Posterior vena cava (tissue), 2 donors: ENCODE measurements at places on chromosomes 2 and 18.
A peak's percentile ranks its signal among the peaks of the same experiment; 100 is the strongest.

DNA sequence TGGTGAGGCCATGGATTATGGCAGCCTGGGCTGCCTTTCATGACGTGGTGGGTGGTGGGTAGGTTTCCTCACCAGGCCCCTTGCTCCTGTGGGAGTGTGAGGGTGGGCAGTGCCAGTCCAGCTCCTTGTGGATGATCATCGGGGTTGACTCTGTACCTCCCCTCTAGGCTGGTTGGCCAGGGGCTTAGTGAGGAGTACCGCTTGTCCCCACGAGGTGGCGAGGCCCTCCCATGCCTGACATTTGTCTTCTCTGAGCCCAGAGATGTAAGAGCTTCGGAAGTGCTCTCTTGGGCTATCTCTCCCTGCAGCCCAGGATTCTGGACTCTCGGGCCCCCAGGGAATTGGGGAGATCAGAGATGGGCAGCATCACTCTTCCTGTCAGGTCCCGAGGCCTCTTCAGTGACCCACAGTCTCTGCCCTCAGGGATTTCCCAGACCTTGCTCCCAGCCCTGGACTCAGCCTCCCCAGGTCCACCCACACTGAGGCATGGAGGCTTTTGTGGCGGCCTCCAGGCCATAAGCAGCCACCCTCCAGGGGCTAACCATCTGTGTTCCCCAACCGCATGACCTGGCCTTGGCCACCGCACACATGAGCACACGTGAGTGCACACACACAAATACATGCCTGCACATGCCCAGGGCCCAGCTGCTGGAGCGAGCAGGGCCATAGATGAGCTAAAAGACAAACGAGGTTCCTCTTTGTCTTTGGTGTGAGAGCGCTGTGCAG is 6.5 kb downstream of the SPR start:
- DNase-seq, result peak; percentile 84

DNA sequence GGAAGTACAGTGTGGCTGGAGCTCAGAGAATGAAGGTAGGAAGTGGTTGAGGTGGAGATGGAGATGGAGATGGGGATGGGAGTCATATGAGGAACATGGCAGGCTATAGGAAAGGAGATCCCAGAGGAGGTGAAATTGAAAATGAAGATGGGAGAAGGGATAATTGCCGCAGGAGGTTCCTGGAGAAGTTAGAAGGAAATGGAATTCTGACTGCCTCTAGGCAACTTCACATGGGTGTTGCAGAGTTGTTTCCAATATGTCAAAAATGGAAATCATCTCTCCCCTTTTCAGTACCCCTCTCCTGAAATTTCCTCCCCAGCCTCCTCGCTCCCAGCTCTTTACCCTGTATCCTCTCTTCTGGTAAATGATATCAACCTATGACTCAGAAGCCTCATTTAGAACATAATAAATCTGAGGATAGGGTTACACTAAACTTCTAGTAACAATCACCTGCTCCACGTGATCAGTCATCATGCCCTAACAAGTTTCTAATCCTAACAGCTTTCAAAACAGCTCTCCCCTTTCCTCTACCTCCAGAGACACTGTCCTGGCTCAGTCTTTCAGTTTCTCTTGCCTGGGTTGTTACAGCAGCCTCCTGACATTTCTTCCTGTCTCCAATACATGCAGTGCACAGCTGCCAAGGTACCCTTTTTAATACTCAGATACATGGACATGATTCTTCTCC is 201.9 kb upstream of the RBMS1 start:
- DNase-seq, result no peak

- DNase-seq, result no peak
Observed at GRCh38 chr2:155377266-155377680, 678.8 kb downstream of the KCNJ3 start.

GRCh38 chr2:33086400-33087015 is 139.8 kb downstream of the LTBP1 start:
- DNase-seq, result no peak

- no peak for DNase-seq
Observed at GRCh38 chr2:37711831-37712230, 40.4 kb upstream of the CDC42EP3 start.

DNA sequence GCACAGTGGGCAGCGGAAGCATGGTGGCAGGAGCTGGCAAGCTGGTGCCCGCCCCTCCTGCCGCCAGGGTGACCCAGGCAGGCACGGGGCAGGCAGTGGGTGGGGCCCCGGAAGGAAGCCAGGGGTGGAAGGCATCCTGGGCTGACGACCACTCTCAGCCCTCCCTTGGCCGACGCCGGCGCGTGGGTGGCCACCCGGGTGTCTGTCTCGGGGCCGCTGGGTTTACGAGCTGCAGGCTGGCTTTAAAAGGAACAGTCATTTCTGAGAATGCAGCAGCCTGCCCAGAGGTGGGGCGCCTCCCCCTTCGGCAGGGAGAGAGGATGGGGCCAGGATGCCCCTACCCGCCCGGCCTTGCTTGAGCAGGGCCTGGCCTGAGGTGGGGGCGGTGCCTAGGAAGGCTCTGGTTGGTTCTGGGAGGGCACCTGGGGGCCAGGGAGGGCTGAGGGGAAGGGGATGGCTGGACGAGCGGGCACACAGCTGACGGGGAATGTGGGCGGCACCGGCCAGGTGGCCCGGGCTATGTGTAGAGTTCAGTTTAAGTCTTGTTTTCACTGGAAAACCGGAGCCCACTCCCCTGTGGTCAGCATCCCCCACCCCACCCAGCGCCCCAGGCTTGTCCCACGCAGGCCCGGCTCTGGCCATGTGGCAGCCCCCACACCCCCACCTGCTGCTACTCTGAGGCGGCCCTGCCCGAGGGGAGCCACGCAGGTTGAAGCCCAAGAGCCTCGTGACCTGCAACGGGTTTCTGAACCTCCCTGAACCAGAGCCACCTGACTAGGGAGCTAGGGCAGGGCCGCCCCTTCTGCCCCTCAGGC is 6.3 kb downstream of the BOK start:
- DNase-seq, result peak; percentile 79
